HFFc6 (cell line): ENCODE measurements at places on chromosomes 4 and X.

DNA sequence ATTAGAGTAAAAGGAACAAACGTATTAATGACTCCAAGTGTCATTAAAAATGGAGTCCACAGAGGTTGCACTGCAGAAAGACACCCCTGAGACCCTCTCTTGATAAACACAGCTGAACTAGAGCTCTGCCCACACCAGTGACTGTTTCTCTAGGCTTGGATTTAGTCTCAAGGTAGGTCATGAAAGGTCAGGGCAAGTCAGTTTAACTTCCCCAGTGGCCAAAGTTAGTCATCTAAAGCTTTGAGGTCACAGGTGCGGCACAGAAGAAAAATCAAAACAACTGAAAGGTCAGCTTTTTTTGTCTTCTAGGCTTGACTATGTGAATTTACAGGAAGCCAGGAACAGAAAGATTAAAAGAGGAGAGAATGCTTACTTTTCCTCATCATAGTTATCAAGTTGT, 749.6 kb downstream of the RAB28 start:
- DNase-seq: no peak

DNA sequence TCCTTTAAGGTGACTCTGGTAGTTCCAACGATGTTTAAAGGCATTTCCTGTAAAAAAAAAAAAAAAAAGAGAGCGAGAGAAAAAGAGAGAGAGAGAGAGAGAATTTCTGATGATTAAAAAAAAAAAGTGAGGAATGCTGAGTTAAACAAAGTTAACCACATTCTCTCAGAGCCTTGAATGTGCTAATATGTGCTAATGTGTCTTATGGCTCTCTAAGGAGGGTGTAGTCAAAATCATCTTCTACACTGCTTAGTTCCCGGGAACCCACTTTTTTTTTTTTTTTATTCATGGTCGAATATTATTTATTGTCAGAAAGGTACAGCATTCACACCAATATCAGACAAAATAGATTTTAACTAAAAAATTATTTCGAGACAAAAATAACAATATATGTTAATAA, 111.7 kb downstream of the SNCA start:
- DNase-seq: no peak

DNA sequence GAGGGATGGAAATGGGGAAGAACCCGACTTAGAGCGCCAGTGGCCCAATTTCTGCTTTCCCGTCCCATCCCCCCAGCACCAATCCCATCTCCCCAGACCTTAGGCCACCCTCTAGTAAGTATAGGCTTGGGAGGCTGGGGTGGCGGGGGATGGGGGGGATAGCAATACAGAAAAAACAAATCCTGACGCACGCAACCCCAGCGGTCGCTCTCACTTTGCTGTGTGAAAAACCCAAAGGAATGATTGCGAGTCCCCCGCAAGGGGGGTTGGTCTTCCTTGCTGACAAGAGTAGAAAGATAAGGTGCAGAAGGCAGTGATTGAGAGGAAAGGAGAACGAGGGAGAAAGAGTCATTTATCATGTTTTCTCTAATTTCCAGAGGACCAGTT, 863 bp downstream of the CPE start:
- no peak for DNase-seq

DNA sequence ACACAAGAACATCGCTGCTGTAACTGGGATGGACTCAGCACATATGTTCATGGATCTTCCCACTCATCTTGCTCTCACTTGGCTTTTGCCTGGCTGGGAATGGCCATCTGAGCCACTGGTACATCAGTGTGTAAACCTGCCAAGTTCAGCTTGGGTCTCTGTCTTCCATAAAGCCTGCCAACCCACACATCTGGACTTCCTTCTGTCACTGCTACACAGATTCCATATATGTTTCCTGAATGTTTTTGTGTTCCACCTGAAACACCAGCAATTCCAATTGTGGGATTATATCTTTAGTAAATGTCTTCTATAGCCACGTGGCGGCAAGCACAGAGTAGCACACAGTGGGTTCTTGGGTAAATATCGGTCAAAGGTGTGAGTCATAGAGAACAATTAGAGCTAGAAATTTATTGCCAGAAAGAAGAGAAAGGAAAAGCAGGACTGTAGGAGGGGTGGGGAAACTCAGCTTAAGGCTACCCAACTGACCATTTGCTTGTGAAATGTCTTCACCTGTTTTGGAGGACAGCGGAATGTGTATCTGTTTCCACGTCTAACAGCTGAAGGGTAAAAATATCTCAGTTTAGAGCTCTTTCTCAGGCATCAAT, 125.9 kb downstream of the MFAP3L start:
- DNase-seq: no peak

GRCh38 chr4:84917869-84918600, 48.5 kb downstream of the WDFY3 start:
- DNase-seq: no peak

- DNase-seq: peak; percentile 22
Measured at GRCh38 chr4:72326692-72327632, 242.1 kb downstream of the ADAMTS3 start.

DNA sequence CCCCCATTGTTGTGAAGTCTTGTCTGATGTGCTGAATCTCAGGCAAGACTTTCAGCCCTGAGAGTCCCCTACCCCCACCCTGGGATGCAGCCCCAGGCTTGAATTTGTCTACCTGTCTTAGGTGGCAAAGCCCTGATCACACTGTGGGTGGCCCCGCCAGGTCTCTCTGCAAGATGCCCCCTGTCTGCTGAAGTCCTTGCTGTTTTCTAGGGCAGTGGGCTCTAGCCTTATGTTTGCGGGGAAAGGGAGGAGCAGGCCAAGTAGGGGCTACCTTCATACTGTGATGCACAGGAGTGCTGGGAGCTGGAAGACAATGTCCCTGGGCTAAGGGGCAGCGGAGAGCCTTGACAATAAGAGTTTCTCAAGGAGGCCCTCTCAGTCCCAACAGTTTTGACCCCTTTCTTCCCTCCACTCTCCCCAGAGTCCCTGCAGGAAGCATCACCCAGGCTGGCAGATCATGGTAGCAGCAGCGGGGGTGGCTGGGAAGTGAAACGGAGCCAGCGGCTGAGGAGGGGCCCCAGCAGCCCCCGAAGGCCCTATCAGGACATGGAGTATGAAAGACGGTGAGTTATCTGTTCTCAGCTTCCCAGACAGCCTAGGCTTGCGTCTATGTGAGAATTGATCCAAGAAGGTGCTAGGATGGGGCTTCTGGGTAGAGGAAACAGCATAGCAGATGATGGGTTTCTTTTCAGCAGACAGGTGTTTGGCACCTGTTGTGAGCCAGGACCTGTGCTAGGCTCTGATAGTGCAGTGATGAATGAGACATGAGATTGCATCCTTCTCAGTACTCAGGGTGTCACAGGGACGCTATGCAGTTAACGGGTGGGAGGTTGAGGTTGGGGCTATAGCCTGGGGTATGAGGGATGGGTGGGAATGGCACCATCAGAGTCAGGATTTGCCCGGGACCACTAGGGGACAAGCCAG, 2.2 kb downstream of the RBM10 start:
- DNase-seq: no peak

DNA sequence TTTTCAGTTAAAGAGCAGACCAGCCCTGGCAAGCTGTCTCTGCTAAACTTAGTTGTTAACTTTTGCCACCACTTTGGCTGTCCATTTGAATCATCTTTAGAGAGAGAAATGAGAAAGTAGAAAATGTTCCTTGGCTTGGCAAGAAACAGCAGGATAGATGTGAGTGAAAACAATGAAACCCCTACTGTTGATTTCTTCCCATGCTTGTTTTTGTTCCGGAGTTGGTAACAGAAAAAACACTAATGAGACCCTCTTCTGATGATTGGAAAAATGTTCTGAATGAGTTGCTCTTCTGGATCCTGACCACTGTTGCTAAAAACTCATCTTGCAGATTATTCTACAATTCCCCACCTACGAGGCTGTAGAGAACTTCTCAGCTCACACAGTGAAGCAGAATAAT, 203.3 kb downstream of the MAPK10 start:
- DNase-seq: no peak

GRCh38 chrX:130058652-130059051, 51.6 kb downstream of the ELF4 start:
- no peak for DNase-seq

DNA sequence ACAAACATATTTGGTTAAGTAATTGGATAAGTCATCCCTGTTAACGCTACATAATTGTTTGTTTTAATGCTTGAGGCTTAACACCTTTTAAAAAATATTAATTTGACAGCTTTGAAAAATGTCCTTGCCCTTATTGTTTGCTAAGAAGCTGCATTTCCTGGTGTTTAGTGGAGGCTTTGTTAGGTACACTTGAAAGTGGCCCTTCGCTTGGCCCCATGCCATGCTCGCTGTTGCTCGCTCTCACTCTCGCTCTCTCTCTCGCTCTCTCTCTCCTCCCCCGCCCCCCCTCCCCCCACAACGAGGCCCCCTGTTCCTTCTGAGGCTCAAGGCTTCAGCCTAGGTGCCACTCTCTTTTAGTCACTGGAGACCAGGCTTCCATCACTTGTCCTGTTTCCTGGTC, 139.6 kb downstream of the DCLK2 start:
- DNase-seq: no peak

GRCh38 chr4:106315476-106315967, 487 bp downstream of the TBCK start:
- peak; percentile 36 for DNase-seq
